GM23338 (cell line): ENCODE measurements at places on chromosomes 13 and 19. TPM values are rescaled to one million over a fixed set of nuclear protein-coding genes. Genes with fewer than 3 reads are reported as not detected.

Gene KCNN1
- 12.4 and 29.8 TPM in 2 replicates for total RNA-seq

Gene FDX2
- 27.3 and 28.7 TPM in 2 replicates for total RNA-seq

Gene TNFSF9
- total RNA-seq, result 5.3 and 9.1 TPM in 2 replicates

Gene BRCA2
- total RNA-seq, result 22.4 and 28.6 TPM in 2 replicates

Gene CYP2F1
- not detected in 2 replicates for total RNA-seq

Gene ZIK1
- total RNA-seq, result 33.9 and 40.5 TPM in 2 replicates

Gene MAG
- 1.3 and 1.8 TPM in 2 replicates for total RNA-seq

- H3K4me1 ChIP-seq, result no peaks in the 10 kb centered on the region
- DNase-seq, result no peak
- H3K4me3 ChIP-seq, result no peak overlapping the region
- H3K27ac ChIP-seq, result no peak overlapping the region
- H3K27me3 ChIP-seq, result no peaks in the 10 kb centered on the region
These were observed 551.4 kb downstream of the TBC1D4 start for GRCh38 chr13:74930402-74931165.

DNA sequence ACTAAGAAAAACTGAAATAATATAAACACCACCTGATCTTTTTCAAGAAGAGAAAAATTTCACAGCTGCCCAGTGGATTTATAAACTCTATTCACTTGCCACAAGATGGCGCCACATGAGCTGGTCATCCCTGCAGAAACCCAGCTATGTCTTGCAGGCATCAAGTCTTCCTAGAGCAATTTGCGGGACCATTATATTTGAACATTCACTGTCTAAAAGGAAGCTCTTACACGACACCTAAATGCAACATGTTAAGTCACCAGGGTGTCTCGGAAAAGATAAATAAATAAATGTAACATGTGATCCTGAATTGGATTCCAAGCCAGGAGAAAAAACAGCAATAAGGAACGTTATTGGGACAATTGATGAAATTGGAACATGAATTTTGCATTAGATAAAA is 20.3 kb upstream of the AKT2 start:
- 0 out of 2 replicates have a peak, but pooled peaks cover 7% of the 10 kb centered on the region for H3K4me1 ChIP-seq
- DNase-seq, result peak; percentile 91
- no peak overlapping the region for H3K4me3 ChIP-seq
- H3K27me3 ChIP-seq, result no peaks in the 10 kb centered on the region

GRCh38 chr13:23506807-23507291 is 63.4 kb upstream of the TNFRSF19 start:
- peaks cover 4% of the 10 kb centered on the region for H3K4me1 ChIP-seq
- no peak for DNase-seq
- H3K36me3 ChIP-seq, result no peaks in the 10 kb centered on the region
- no peaks in the 10 kb centered on the region for H3K27me3 ChIP-seq
- no peak overlapping the region for H3K4me3 ChIP-seq
- H3K27ac ChIP-seq, result no peak overlapping the region

GRCh38 chr19:41862445-41862986 is 2.5 kb downstream of the RPS19 start:
- DNase-seq, result no peak
- peak overlapping the region; percentile 98 for H3K27ac ChIP-seq
- H3K4me1 ChIP-seq, result peaks cover 41% of the 10 kb centered on the region
- H3K36me3 ChIP-seq, result peaks cover 63% of the 10 kb centered on the region
- no peaks in the 10 kb centered on the region for H3K27me3 ChIP-seq
- H3K4me3 ChIP-seq, result peak overlapping the region; percentile 69

DNA sequence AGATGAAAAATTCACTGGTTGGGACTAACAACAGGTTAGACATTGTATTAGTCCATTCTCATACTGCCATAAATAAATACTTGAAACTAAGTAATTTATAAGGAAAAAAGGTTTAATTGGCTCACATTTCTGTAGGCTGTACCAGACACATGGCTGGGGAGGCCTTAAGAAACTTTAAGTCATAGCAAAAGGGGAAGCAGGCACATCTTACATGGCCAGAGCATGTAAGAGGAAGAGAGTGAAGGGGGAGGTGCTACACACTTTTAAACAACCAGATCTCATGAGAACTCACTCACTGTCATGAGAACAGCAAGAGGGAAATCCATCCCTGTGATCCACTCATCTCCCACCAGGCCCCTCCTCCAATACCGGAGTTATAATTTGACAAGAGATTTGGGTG is 125.9 kb downstream of the SUCLA2 start:
- H3K27me3 ChIP-seq, result no peaks in the 10 kb centered on the region
- no peak overlapping the region for H3K27ac ChIP-seq
- no peaks in the 10 kb centered on the region; the same call in 1 of the 2 replicates for H3K36me3 ChIP-seq
- DNase-seq, result no peak
- no peaks in the 10 kb centered on the region for H3K4me1 ChIP-seq
- H3K4me3 ChIP-seq, result no peak overlapping the region

DNA sequence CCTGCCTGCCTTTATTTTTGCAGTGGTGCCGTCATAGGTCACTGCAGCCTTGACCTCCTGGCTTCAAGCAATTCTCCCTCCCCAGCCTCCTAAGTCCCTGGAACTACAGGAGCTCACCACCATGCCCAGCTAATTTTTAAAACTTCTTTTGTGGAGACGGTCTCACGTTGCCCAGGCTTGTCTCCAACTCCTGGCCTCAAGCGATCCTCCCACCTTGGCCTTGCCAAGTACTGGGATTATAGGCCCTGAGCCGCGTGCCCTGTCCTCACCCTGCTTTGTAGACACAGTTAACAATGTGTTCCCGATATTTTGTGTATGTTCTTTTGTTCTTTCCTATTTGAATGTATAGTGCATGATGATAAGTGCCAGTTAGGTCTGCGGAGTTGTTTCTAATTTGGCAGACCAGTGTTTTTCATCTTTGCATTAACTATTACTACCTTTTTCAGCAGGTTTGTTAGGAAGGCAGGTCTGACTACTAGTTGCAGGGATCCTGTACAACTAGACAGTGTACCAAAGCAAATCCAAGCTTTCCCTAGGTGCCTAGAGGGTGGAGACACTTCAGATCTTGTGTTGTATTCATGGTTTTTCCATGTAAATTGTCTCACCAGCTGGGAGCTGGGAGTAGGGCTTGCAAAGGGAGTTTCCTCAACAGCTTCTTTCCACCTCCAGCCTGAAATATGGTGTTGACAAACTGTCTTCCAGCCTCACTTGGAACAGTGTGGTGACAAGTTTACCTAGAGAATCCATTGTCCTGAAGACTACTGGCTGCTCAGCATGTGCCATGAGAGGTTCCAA is 9.5 kb upstream of the WTIP start:
- H3K27me3 ChIP-seq, result no peaks in the 10 kb centered on the region
- peak overlapping the region; percentile 66 for H3K27ac ChIP-seq
- no peak for DNase-seq
- H3K4me3 ChIP-seq, result no peak overlapping the region

GRCh38 chr13:63307228-63307627 is 1891.6 kb upstream of the PCDH20 start:
- H3K36me3 ChIP-seq, result no peaks in the 10 kb centered on the region
- no peak overlapping the region for H3K27ac ChIP-seq
- H3K27me3 ChIP-seq, result no peaks in the 10 kb centered on the region

GRCh38 chr13:44618326-44618725 is 42.2 kb upstream of the TSC22D1 start:
- H3K27me3 ChIP-seq, result no peaks in the 10 kb centered on the region
- no peak for DNase-seq
- H3K27ac ChIP-seq, result no peak overlapping the region
- H3K4me1 ChIP-seq, result no peaks in the 10 kb centered on the region

DNA sequence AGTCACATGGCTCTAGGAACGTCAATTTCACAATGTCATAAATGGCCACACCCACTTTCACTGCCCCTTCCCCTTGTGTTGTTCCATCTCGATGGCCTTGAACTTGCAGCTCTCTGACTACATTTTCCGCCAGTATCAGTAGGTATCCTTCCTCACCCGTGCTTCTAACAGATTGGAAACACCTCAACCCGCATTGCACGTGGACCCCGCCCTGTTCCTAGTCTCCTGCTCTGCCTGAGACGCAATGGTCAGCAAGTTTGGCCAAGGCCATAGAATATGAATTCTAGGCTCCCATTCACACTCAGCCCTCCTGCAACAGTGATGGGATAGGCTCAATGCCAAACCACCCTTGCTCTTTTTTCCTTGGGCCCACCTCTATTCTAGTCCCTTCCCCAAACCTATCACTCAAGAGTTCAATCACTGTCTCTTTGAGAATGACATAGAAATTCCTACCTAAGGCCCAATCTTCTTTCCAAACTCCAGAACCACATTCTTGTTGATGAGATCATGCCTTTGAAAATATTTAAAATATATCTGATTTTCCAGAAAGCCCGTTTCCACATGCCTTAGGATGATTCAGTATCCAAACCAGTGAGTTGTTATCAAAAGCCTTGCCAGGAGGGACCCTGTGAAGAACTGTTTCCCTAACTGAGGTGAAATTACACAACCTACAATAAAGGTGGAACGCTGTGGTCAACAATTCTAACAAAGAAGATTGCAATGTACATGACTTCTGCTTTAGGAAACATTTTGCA is 334.6 kb downstream of the MYO16 start:
- H3K4me3 ChIP-seq, result no peak overlapping the region
- H3K36me3 ChIP-seq, result no peaks in the 10 kb centered on the region
- no peaks in the 10 kb centered on the region for H3K27me3 ChIP-seq
- H3K27ac ChIP-seq, result no peak overlapping the region
- DNase-seq, result no peak

- peaks cover 38% of the 10 kb centered on the region for H3K36me3 ChIP-seq
- H3K4me3 ChIP-seq, result no peak overlapping the region
- H3K27me3 ChIP-seq, result no peaks in the 10 kb centered on the region
These were observed 28.8 kb downstream of the IPO5 start for GRCh38 chr13:97982286-97982685.

GRCh38 chr13:44519642-44520041 is 56.5 kb downstream of the TSC22D1 start:
- H3K36me3 ChIP-seq, result no peaks in the 10 kb centered on the region
- H3K4me1 ChIP-seq, result peaks cover 24% of the 10 kb centered on the region
- no peaks in the 10 kb centered on the region for H3K27me3 ChIP-seq
